NCI-H1436 treated with DMSO at 0.1 percent for 48 hours (cell line): ENCODE measurements at places on chromosomes 11 and 22.
A peak's percentile ranks its signal among the peaks of the same experiment; 100 is the strongest.

GRCh38 chr11:92628401-92629292 is 340.8 kb upstream of the MTNR1B start:
- peak; percentile 9 for DNase-seq

GRCh38 chr11:59559886-59560285 is 48.5 kb downstream of the OR4D9 start:
- DNase-seq = no peak

GRCh38 chr11:78094250-78094649 is 14.6 kb upstream of the NDUFC2 start:
- DNase-seq = no peak

DNA sequence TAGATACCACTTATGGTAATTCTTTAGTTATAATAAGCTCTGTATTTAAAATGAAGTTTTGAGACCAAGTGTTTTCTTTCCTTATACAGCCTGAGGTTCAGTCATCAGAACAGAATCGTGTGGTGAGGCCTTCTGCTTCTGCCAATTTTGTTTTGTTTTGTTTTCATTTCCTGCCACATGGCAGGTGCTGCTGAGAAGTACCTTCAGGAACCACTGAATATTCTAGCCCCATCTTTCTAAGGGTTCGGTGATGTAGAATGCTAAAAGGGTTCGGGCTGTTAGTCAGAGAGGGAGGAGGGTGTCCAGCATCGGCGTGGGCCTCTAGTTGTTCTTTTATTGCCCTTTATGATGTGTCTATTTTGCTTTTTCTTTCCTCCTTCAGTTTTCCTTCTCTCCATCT is 25.8 kb downstream of the TNRC6B start:
- no peak for DNase-seq

GRCh38 chr11:44417731-44418455 is 108.0 kb upstream of the ALX4 start:
- DNase-seq = no peak

- no peak for DNase-seq
Measured at GRCh38 chr11:126927623-126928022, 72.9 kb downstream of the KIRREL3 start.

DNA sequence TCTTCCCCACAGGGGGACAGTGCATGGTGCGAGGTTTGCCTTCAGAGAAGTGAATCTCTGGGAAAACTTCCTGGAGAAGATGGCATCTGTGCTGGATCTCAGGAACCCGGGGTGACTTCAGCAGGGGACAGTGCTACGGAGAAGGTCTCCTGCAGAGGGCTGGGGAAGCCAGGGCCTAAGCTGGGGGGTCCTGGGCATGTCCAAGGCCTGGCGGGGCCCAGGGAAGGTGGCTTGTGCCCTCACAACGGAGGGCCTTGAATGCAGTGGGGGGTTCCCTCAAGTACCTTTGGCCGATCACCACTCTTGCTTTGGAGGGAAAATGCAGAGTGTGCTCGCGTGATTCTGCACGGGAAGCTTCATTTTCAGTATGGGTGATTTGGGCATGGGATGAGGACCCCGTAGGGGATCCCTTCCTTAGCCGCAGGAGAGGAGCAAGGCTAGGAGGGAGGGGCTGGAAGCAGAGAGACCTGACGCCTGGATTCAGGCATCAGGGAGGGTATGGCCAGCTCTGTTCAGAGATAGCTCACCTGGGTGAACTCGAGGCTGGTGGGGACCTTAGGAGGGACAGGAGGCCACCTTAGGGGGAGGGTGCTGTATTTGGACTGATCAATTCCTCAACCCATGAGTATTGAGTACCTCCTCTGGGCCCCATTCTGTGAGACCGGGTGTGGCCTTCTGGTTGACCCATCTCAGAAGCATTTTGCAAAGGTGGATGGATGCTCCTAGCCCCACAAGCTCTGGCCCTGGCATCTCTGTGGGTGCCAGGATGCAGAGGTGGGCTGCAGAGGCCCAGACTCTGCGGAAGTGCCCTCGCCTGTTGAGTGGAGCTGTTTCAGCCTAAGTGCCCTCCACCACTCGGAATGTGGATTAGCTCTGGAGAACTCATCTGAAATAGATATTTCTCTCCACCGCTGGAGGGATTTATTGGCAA is 529.4 kb downstream of the TBC1D22A start:
- no peak for DNase-seq

GRCh38 chr22:44108076-44108475 is 72.6 kb upstream of the PARVG start:
- DNase-seq = no peak

DNA sequence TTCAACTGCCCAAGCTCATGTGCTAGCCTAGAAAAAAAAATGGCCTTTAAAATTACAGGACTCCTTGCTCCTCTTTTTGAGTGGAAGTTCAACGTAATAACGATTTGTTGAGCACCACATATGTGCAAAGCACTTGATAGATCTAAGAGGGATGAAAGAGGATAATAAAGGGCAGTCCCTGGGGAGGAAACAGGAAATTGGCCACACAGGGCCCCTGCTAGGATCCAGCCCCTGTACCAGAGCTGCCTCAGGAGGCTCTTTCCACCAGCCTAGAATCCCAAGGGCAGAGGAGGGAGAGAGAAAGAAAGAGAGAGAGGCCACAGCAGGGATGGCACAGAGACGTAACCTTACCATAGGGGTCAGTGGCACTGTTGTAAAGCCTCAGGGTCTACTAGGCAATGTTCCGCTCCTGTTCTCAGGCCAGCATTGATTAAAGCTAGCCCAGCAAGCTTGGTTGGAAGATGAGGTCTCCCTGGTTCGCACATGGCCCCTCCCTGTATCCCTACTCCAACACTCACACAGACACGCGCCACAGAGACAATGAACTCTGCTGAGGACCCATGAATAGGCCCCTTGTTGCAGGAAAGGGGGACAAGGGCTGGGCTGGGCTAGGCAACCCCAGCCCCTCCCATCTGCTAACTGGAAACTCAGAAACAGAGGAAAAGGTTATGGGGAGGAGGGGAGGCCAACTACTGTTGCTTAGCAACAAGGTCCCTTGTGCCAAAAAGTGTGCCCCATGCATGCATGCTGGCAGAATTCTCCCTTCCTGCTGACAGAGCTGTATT is at the start of gene TMPRSS5:
Gene TMPRSS5, minus strand, starts transcription at position 438 of the 785 bp plus-strand sequence. Its CDS starts 84 bp downstream, at position 354.
- no peak for DNase-seq

- no peak for DNase-seq
Measured at GRCh38 chr11:75733431-75734107, 15.9 kb downstream of the MOGAT2 start.

- no peak for DNase-seq
Measured at GRCh38 chr11:25667871-25668270, 664.1 kb upstream of the ANO3 start.

DNA sequence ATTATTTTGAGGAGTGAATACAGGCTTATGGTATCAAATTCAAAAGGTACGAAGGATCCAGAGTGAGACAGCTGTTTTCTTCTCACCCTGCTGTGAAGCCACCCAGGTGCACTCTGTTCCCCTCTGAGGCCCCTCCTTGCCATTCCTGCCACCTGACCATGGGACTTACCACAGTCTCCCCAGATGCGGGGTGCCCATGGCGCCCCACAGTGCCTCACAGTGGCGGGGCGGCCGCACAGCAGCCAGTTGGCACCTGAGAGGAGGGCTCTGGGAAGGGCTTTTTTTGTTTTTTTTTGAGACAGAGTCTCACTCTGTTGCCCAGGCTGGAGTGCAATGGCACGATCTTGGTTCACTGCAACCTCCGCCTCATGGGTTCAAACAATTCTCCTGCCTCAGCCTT is 151.7 kb downstream of the CEP164 start:
- no peak for DNase-seq

DNA sequence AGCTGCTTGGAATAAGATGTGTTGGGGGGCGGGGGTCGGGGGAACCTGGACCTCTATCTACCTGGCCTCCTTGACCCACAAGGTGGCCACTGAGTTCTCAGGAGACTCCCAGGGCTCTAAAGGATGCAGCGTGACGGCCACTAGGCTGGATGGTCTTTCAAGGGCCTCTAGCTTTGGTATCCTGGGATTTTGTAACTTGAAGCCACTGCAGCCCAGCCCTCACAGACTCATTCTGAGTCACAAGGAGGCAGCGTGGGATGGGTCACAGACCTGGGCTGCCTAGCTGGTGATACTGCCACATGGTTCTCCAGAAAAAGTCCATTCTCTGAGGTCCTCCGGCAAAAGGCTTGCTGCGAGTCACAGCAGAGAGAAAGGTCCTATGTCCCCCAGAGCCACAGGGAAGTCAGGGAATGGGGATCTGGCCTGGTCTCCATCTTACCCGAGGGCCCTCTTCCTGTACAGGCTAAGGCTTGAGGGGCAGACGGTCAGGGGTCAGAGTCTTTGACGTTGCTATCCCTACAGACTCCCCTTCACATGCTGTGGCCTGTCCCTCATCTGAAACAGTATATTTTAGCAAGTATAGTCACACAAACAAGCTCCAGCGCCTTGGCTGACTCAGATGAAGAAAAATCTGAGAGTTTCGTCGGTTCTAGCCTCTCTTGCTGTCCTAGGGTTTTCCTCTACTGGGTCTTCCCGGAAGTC is 52.4 kb downstream of the KCNC1 start:
- no peak for DNase-seq

- DNase-seq = no peak
Measured at GRCh38 chr11:57475671-57476046, 15.3 kb downstream of the RTN4RL2 start.

- no peak for DNase-seq
Measured at GRCh38 chr11:109845437-109845836, 247.8 kb upstream of the ZC3H12C start.

DNA sequence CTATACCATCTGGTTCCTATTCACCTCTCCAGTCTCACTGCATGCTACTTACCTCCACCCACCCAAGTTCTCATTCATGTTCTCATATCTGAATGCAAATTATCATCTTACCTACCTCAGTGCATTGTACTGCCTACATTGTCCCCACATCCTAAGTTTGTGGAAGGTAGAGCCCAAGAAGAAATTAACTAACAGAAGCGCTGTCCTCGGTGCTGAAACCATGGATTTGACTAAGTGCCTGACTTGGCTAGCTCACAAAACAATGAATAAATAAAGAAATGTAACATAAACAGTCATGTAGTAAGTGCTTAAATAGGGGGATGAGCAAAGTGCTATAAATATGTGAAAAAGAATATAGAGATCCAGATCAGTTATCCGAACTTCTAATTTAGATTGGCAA is 63.2 kb downstream of the GRIA4 start:
- no peak for DNase-seq

DNA sequence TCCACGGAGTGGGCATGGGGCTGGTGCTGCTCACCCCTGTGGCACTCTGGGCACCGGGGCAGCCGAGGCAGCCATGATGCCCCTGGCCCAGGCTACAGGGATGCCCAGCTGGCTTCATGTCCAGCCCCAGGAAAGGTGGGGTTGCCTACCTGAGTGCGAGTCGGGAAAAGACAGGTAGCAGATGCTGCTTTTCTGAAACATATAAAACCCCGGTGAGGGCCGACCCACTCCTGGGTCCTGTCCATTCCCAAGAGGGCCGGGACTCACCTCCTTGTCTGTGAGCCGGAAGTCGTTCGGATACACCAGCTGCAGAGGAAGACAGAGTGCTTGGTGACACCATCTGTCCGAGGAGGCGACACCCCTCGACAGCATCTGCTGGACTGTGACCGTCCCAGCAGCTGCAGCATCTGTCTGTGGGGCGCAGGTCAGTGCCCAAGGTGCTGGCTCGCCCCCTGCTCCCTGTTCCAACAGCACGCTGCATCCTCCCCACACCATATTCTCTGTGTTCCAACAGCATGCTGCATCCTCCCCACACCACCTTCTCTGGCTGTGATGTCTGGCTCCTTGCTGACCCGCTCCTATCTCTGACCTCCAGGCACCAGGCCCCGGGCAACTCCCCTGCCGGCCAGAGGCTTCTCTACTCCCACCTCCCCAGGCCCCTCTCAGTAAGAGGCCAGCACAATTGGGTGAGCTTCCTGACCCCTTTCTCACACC is 8.0 kb downstream of the DENND6B start:
- no peak for DNase-seq

DNA sequence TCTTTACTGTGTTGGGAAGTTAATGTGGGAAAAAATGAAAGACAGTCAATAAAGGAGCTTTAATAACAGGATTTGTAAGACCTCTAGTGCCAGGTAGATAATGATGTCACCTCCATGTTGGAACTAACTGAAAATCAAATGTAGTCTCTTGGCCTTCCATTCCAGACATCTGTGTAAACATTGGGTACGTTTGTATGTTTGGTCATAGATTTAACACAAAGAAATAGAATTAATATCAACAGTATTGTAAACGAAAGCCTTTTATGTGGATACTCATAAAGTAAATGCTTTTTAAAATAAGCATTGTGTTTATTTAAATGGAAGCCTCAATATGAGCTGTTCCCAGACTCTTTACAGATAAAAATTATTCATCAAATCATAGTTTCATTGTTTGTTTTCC is 605.7 kb downstream of the METTL15 start:
- no peak for DNase-seq

DNA sequence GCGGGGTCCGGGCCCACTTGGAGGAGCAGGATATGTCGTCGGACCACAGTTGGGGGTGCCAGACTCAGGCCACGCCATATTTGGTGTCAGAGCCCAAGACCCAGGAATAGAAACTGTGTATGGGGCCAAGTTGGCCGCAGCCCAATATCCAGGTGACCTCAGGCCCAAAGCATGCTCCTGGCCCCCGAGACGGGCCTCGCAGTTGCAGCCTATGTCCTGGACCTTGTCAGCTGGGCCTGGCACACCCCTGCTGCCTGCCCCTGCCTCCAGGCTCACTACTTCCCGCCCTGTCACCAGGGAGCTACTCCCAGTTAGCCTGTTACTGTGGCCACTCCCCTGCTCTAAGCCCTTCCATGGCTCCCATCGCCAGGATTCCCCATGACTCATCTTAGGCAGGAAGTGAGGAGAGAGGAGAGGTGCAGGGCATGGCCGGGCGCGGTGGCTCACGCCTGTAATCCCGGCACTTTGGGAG is 23.1 kb downstream of the A4GALT start:
- no peak for DNase-seq

- no peak for DNase-seq
Measured at GRCh38 chr11:98561252-98561651, 459.5 kb upstream of the CNTN5 start.

DNA sequence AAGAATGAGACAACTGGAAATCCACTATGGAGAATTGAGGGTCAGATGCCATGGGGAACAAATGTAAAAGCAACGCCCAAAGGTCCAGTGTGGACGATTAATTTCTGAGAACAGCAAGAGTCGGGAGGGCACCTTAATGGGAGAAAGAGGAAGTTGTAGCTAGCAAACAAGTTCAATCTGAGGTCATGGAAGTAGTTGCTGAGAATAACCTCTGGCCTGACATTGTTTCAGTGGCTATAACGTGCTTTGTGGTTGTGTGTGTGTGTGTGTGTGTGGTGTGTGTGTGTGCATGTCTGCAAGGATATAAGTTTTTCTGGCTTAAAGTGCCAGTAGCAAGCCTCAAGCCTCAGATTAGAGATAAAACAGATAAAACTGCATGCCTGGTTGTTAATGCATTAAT is 1630.1 kb upstream of the TENM4 start:
- DNase-seq = no peak

DNA sequence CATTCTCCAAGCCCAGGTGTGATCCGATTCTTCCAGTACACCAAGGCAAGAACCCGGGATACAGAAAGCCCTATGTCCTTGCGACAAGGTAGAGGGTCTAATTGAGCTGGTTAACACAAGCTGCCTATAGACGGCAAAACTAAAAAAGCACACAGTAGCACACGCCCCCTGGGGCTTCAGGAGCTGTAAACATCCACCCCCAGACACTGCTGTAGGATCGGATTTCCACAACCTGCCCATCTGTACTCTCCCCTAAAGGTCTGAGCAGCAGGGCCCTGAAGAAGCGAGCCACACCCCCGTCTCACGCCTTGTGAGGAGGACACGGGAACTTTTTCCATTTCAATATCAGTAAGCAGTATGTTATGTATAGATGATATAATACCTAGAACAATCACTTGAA is 624.7 kb downstream of the BUD13 start:
- no peak for DNase-seq
